H54 (cell line): ENCODE measurements at places on chromosomes 2 and 18.
A peak's percentile ranks its signal among the peaks of the same experiment; 100 is the strongest.

DNA sequence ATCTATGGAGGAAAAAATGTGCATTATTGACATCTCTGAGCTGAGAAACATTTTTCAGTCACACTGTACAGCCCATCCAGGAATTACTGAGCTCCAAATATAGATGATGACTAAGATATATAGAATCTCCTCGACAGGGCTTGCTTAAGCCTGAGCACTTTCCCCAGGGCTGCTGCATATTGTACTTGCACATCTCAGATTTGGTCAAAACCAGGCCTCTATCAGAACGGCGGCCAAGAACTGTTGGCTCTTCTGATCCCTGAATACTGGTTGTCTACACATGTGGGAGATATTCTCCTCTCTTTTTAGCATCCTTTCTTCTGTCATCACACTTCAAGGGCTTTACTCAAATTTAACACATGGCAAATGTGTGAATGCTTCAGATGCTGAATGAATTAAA lies 201.5 kb upstream of the SLC35G4 start:
- peak; percentile 28 for DNase-seq

GRCh38 chr2:9463698-9464034 lies 10.7 kb upstream of the IAH1 start:
- DNase-seq, result peak; percentile 23

- DNase-seq, result peak; percentile 40
Measured at GRCh38 chr18:22559414-22560274, 141.9 kb upstream of the CTAGE1 start.

DNA sequence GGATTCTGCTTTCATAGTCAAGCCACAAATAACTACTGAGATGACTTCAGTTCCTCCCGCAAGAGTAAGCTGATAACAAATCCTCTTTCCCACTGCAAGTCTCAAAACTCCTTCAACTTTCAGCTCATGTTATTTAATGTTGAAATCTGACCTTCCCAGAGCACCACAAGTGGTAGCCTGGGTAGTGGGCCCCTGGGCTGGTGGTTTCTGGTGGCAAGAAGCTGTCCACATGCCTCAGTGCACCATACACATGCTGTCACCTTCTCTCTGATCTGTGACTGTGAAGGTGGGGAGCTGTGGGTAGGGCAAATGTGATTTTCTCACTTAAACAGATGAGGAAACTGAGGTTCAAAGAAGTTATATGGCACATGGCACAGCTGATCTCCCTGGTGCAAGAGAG lies 246.1 kb upstream of the EPAS1 start:
- no peak for DNase-seq

GRCh38 chr18:34809451-34810072 lies 99.5 kb downstream of the DTNA start:
- DNase-seq, result no peak

- DNase-seq, result no peak
Measured at GRCh38 chr2:109218792-109219126, 89.8 kb downstream of the SH3RF3 start.

DNA sequence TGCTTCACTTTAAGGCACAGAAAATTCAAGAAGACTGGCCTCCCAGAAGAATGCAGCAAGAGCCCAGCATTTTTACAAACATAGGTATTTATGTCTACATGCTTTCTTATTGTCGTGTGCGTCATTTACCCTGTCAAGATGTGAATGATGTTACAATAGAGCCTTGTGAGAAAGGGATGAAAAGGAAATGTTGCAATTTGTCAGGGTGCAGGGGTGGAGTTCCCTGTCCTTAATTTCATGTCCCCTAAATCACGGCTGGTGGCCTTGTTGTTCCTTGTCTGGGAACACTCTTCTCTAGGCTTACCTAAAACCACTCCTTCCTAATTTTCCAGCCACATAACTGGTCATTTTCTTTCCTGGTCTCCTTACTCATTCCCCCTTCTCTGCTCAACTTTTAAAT lies 194.2 kb downstream of the TXNL1 start:
- no peak for DNase-seq

DNA sequence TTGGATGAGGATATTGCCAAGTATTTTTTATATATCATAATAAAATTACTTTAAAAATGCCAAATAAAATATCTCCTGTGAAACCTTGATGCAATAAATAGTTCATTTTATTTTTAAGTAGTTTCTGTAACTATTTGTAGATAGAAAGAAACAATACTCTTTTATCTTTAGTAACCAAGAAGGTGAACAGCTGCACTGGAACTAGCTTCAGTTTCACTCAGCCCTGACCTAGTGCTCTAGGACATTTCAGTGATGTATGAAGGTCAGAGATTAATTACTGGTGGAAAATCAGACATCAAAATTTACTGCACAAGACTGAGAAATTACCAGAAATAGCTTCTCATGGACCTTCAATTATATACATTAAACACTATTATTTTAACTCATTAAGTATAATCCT lies 1305.0 kb downstream of the CNTNAP5 start:
- DNase-seq, result no peak

DNA sequence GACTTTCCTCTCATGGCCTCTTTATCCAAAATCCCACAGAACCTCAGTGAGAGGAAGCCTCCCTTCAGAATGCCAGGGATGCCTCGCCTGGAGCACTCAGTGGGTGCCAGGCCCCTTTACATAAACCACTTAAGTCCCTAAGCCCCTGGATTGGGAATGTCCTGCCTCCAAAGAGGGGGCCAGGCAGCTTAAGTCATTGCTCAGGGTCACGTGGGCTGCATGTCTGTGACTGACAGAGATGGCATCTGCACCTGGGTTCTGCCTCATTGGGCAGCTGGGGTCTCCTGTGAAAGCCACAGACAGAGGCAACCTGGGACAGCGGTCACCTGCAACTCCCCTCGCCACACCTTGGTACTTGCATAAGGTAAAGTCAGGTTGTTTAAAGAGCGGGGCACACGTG lies 93.5 kb downstream of the MYT1L start:
- DNase-seq, result no peak

- DNase-seq, result no peak
Measured at GRCh38 chr2:6909431-6910385, 7.5 kb upstream of the RNF144A start.

DNA sequence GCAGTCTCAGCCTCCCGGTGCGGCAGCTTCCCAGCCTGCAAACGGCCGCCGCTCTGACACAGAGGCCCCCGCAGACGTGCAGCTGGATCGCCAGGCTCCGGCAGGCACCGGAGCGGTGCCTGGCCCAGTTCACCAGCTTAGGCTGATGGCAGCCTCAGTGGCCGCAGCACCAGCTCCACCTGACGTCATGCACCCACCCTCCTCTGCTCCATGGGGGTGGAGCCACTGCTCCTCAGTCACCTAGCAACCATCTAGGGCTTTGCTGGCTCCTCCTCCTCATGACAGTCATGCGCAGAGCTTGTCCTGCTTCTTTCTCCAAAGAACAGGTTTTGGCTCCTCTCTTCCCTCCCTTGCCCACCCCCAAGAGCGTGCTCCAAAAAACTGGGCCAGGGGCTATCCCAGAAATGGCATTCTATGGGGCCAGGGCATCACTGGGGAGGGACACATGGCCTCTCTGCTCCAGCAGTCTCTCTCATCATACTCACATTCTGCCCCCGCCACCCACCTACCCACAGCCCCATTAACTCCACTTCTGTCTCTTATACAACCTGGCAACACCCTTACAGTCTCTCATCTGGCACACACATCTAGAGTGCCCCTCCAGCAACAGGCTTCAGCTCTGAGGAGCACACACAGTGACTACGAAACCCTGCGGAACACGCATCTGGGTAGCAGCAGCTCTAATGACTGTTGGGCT lies 5.5 kb downstream of the DCTN1 start:
- DNase-seq, result no peak

- no peak for DNase-seq
Measured at GRCh38 chr2:10385501-10385900, 62.6 kb downstream of the ODC1 start.

GRCh38 chr2:183604065-183604464 lies 479.8 kb downstream of the NUP35 start:
- no peak for DNase-seq
